ENCODE measurements at places on chromosomes 13 and 19.

DNA sequence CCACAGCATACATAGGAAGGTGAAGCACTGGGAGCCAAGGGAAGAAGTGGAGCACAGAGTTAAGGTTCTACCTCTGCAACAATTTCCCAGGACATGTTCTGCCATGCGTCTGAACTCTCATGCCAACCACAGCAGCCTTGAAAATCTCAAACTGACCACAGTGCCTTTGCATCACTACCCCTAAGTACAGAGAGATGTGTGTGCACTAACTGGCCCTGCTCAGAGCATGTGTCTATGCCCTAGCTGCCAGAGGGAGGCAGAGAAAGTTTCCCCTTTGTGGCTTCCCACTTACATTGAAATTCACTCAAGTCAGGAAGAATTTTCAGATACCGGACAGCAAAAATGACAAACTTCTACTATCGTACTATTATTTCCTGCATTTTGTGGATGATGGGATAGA, 26.8 kb upstream of the WDFY2 start:
- no peak for DNase-seq

DNA sequence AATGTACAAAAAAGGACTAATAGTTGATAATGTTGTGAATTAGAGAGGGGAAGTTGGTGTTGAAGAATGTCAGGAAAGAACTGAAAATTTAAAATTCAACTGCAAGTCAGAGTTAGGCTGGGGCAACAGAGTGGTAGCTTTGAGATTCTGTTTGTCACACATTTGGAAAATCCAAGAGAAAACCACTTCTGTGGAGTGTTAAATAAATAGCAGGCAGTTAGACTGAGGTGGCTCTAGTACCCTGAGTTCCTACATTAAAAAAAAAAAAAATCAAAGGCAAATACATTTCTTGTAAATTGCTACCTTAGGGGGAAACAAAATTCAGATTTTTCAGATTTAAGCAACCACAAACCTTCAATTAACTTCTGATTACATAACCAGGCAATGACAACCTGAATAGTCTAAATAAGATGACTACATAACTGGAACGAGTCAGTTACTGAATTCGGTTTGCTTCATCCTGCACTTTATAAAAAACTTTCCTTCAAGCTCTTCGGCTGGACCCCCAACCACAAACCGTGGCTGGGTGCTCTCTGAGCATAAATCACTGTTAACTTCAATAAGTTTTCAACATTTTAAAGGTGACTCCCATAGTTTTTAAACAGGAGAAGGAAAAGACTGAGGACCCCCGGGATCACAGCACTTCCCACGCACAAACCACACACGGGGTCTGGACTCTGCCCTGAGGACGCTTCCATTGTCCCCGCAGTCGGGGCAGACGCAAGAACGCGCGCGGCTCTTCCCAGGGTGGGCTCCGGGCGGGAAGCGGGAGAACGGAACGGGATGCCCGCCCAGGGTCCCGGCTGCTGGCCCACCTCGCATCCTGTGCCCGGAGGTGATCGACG, 725 bp downstream of the ZNF682 start:
- DNase-seq: no peak

DNA sequence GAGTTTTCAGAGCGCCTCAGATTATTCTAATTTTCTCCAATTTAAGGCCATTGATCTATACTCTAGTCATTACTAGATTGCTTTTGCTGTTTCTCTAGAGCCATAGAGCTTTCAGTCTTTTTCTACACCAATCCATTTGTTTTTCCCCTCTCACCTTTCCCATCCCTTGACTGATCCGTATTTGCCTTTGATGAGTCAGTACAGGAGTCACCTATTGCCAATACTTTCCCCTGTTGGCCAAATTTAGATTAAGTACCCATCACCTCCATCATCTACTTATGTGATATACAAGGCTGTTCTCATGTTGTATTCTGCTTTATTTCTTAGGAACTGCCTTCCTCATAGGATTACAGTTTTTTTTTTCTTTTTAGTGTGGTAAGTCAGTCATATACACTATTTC, 463.2 kb downstream of the KLF12 start:
- no peak for DNase-seq

DNA sequence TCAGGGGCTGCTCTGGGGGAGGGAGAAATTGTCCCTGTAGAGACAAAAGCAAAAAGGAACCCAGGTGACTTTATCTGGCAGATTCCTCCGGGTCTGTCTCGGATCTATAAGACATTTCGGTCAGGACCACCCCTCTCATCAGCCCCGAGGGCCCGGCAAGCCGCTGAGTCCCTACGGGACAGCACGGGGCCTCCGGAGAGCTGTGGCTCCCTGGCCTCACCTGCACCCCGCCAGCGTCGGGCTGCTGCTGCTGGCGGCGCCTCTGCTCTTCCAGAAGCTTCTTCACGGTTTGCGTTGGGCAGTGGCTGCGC, 1.9 kb downstream of the NFKBID start:
- no peak for DNase-seq

Data from mesothelial cell of epicardium (in vitro differentiated cells).